Activated T-cell treated with anti-CD3 and anti-CD28 coated beads for 4 hours (primary cell): ENCODE measurements at places on chromosomes 1 and 21.

GRCh38 chr1:170303034-170303433 lies 157.3 kb downstream of the NTMT2 start:
- no peak for DNase-seq

DNA sequence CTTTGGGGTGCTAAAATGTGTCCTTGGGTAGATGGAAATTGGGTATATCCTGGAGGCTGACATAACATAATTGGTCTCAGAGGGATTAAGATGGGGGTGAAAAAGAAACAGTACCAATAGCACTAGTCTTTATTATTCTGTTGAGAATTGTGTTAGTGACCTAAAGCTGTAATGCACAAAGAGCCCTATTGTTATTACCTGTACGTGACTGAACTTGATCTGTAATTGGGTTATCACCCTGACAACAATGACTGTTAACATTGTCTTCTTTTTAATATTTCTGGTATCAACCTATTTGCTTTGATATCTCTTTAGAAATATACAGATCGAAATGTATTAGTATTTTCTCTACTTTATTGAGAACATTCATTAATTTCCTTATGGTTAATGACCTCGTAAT lies 147.6 kb downstream of the NEK7 start:
- no peak for DNase-seq

DNA sequence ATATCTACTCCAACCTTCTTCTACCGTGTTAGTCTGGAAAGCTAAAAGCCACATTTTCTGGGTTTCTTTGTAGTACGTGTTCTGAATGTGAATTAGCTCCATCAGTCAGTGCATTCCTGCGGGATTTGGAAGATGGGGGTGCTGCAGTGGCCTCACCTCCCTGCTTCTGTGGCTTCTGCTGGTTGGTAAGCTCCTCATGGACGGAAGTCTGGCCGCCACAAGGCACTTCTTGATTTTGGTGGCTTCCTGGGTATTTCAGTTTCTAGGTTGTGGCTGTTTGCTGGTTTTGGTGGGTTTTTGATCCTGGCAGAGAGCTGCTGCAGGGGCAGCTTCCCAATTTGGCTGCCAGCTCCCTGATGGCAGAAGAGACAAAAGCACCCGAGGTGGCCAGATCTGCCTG lies 20.9 kb upstream of the TACSTD2 start:
- DNase-seq, result no peak

GRCh38 chr1:223776075-223776814 lies 63.9 kb downstream of the CAPN2 start:
- DNase-seq, result peak; percentile 17

GRCh38 chr1:210938416-210938925 lies 195.5 kb downstream of the KCNH1 start:
- no peak for DNase-seq
